ENCODE measurements at places on chromosomes 13 and 19.

DNA sequence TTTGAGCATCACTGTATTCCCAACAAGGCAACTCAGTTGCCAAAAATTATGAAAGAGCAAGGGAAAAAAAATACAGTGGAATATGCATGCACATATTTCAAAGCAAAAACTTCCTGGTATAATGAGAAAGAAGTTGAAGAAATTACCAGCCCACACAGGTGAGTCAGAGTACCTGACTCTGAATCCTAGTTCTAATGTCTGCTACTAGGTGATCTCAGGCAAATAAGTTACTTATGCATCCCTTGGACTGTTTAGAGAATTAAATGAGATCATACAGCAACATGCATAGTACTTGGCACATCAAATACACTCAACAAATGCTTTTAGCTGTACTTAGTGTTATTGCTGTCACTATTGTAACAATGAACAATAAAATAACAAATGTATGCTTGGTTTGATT is 144.9 kb downstream of the MIPEP start:
- no peaks in the 10 kb centered on the region for H3K27me3 ChIP-seq
- H3K4me1 ChIP-seq, result peaks cover 9% of the 10 kb centered on the region
- DNase-seq, result no peak
- H3K27ac ChIP-seq, result no peak overlapping the region

DNA sequence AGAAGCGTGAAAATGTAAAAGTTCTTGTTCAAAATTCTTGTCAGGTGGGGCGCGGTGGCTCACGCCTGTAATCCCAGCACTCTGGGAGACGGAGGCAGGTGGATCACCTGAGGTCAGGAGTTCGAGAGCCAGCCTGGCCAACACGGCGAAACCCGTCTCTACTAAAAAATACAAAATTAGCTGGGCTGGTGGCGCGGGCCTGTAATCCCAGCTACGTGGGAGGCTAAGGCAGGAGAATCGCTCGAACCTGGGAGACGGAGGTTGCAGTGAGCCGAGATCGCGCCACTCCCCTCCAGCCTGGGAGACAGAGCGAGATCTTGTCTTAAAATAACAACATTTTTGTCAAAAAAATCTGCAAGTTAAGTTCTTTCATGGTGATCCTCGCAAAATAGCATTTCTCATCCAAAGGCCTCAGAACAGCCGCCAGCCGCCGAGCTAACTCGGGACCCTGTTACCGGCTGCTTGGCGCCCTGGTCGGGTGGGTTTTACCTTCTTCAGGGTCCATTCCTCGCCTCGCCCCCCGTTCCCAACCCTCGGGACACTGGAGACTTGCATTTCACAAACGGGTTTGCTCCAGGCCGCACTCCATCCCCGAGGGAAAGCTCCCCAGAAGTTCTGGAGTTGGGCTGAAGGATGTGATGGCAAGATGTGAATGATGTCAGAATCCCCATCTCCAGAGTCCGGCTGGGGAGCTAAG is 1.6 kb downstream of the LATS2 start:
- peak overlapping the region; percentile 73 for H3K4me3 ChIP-seq
- peak overlapping the region; percentile 31 for H3K27ac ChIP-seq
- H3K4me1 ChIP-seq, result peaks cover 18% of the 10 kb centered on the region

DNA sequence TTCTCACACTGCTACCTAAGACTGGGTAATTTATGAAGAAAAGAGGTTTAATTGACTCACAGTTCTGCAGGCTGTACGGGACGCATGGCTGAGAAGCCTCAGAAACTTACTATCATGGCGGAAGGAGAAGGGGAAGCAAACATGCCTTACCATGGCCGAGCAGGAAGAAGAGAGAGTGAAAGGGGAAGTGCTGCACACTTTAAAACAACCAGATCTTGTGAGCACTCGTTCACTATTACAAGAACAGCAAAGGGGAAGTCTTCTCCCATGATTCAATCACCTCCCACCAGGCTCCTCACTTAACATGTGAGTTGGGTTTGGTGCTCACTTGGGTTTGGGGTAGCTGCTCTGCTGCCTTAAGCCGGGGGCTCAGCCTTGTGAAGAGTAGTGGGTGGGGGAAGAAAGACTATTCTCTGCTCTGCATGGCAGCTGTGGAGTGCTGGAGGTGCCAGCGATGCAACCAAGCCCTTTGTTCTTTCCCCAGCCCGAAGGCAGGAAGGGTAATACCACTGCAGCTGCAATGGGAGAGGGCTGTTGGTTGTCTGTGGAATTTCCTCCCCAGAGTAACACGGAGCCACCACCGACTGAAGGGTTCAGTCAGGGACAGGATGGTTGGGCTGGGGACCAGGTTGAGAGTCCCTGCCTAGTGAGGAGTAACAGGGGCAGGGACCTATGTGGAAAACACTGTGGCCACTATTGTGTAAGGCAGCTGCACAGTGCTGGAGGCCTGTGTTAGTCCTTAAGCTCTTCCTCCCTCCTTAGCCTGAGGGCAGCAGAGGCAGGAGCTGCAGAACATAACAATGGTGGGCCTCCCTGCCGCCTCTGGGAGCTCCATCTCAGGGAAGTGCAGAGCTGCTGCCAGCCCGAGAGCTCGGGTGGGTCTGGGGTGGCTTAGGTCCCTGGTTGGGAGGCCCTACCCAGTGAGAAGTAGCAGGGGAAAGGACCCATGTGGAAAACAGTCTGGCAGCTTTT is 1262.5 kb downstream of the EFNB2 start:
- H3K4me3 ChIP-seq, result no peak overlapping the region
- no peaks in the 10 kb centered on the region for H3K4me1 ChIP-seq
- no peaks in the 10 kb centered on the region for H3K36me3 ChIP-seq
- DNase-seq, result no peak
- H3K27me3 ChIP-seq, result no peaks in the 10 kb centered on the region

- peaks cover 17% of the 10 kb centered on the region for H3K27me3 ChIP-seq
- no peaks in the 10 kb centered on the region for H3K4me1 ChIP-seq
- H3K36me3 ChIP-seq, result no peaks in the 10 kb centered on the region
- DNase-seq, result no peak
These were observed 6.0 kb downstream of the KCNC3 start for GRCh38 chr19:50322931-50323781.

- H3K4me3 ChIP-seq, result no peak overlapping the region
- H3K27ac ChIP-seq, result no peak overlapping the region
- peaks cover 21% of the 10 kb centered on the region for H3K27me3 ChIP-seq
- no peaks in the 10 kb centered on the region for H3K36me3 ChIP-seq
- DNase-seq, result no peak
These were observed 8.6 kb downstream of the NPAS1 start for GRCh38 chr19:47028195-47028601.

All from MCF 10A (cell line).